ENCODE measurements at places on chromosomes 1 and 21.

DNA sequence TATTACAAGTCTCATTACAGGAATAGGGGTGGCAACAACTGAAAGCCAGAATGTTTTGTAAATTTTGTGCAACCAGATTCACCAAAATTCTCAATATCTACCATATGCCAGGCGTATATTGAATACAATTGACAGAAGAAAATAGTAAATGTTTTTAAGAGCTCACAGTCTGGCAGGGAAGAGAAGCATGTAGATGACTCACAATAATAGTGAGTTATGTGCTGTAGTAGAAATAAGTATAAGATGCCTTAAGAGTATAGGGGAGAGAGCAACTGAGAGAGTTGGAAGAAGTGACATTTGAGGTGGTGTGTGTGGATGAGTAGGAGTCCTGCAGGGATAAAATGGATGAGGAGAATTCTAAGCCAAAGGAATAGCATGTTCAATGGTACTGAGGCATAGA, 170.5 kb upstream of the FGGY start:
- peak; percentile 39 for DNase-seq

DNA sequence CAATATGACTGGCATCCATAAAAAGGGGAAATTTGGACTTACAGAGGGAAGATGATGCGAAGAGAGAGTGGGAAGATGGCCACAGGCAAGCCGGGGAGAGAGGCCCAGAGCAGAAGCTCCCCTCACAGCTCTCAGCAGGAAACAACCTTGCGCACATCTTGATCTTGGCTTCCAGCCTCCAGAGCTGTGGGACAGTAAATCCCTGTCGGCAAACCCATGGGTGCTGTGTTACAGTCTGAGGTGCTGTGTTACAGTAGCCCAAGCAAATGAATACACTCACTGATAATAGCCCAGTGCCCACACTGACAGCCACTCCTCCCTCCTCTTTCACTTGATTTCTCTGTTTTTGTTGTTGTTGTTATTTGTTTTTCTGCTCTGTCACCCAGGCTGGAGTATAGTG, 22.4 kb downstream of the CDCA8 start:
- DNase-seq = no peak

GRCh38 chr1:30264672-30265025, 458.7 kb downstream of the MATN1 start:
- DNase-seq = no peak

DNA sequence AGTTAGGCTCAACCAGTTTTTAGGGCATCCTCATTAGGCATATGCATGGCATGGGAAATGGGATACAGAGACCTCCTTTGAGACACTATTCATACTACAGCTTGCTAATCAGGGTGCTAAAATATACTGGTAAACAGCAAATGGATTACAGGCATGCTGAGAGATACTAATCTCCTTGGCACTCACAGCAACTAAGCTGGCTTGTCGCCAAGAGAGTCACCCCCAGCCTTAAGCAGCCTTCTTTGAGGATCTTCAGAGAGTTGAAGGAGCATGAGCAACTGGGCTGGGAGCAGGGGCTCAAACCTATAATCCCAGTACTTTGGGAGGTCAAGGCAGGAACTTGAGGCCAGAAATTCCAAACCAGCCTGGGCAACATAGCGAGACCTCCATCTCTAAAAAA, 120.1 kb upstream of the NR5A2 start:
- DNase-seq = no peak
